ENCODE measurements at places on chromosomes 1 and 21. TPM values are rescaled to one million over a fixed set of nuclear protein-coding genes. Genes with fewer than 3 reads are reported as not detected.

GRCh38 chr21:36985751-36986594 is 19.5 kb upstream of the HLCS start:
- DNase-seq: no peak

- DNase-seq: no peak
Observed at GRCh38 chr1:116352349-116352813, 20.7 kb upstream of the ATP1A1 start.

DNA sequence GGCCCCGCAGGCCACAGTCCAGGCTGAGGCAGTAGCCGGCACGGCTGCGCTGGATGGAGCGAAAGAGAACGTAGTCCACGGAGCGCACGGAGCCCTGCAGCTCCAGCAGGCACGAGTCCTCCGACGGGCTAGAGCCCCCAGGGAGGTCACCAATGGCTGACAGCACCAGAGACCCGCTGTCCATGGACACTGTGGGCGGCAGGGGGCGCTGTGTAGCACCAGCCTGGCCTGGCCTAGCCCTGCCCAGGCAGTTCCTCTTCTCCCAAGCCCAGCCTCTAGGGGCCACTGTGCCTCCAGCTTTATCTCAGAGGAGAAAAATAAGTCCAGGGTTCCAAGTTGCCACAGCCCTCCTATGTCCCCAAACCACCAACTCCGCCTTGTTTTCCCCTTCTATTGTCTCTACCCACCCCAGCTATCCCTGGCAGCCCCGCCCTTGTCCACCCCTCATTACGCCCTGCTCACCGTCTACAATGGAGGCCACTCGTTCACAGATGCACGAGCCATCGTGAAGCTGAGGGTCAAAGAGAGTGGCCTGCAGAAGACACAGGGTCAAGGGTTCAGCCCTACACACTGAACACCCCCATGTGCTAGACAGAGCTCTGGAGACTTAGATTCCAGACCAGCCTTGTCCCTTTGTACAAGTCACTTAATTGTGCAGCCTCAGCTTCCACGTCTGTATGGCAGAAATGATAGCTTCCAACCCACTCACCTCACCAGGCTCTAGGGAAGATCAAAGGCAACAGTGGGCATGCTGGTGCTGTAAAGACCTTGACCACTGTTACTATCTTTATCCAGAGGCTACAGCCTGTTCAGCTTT is 4.4 kb downstream of the ENTREP3 start:
- peak; percentile 97 for DNase-seq

DNA sequence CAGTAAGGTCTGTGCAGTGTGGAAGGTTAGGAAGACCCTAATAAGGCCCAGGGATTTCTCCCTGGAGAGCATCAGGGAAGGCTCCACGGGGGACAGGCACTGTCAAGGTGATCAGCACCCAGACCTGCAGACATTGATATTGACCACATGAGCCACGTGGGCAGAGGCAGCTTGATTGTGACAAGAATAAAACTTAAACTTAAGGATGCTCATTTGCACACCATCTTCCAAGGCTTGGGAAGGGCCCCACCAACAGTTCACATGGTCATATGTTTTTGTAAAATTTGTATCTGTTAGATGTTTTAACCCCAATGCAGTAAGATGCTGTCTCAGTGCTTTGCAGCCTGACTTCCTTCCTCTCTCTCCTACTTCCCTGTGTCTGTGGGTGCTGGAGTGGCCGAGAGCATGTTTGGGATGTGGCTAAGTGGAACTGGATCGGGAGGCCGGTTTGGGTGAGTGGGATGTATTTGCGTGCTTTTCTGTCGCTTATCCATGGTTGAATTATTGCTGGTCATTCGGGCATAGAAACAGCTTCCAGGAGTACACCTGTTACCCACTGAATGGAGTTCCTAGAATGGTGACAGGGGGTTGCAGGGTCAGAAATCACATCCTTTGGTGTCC is 49.8 kb upstream of the OLIG2 start:
- no peak for DNase-seq

- DNase-seq: no peak
Observed at GRCh38 chr1:111140680-111140967, 601 bp downstream of the CEPT1 start.

DNA sequence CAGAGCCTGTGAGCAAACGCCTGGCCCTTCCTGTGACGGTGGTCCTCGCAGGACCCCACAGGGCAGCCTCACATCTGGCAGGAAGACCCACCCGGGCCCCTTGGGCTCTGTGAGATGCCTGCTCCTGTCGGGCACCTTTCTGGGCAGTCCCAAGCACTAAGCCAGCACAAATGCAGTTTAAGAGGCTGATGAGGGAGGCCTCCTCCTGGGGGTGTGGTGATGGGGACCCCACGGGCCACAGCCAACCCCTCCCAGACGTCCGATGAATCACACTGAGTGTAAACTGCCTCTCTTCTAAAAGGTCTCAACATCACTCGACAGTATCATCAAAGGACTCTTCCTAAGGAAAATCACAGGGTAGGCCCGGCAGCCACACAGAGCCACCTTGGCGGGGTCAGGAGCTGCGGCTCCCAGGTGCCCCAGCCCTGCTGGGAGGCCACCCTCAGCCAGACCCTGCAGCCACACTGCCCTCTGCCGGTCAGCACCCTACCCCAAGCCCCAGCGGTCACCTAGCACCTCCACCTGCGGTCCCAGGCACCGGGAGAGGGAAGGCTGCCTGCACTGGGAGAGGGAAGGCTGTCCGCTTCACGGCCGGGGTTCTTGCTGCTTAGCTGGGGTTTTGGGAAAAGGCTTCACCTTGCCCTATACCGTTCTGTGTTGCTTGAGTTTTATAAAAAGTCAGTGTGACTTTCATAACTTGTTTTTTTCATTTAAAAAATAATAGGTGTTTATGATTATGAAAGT is 3.9 kb upstream of the PRKCZ start:
- DNase-seq: peak; percentile 28

- DNase-seq: peak; percentile 9
Observed at GRCh38 chr1:59699227-59699847, 115.4 kb upstream of the HOOK1 start.

The CNIH3 gene
- 1.1 TPM for total RNA-seq

DNA sequence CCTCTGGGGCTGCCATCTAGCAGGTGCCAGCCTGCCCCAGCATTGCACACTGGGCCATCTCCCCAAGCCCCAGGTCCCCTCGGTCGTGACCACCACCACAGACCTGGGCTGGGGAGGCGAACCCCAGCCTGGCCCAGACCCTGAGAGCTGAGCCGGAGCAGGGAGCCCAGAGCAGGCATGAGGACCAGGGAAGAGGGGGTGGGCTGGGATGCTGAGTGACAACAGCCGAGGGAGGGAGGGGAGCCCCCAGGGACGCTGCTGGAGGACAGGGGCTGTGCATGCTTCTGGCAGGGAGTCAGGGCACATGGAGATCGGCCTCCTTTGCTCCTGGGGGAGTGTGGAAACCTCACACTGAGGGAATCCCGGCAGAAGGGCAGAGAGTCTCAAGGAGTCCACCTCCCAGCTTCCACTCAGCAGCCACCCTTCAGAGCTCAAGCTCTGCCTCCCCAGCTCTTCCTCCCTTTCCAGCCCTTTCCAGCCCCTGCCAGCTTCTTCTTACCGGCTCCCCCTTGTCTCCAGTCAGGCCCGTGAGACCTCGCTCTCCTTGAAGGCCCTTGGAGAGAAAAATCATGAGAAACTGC is 23.7 kb upstream of the PEF1 start:
- DNase-seq: no peak

The ALPL gene
- 0.34 TPM for total RNA-seq

- DNase-seq: peak; percentile 83
Observed at GRCh38 chr1:205321162-205321958, at the start of gene NUAK2. NUAK2 (minus strand) TSS chr1:205321745; CDS start chr1:205321628, 117 bp downstream.

DNA sequence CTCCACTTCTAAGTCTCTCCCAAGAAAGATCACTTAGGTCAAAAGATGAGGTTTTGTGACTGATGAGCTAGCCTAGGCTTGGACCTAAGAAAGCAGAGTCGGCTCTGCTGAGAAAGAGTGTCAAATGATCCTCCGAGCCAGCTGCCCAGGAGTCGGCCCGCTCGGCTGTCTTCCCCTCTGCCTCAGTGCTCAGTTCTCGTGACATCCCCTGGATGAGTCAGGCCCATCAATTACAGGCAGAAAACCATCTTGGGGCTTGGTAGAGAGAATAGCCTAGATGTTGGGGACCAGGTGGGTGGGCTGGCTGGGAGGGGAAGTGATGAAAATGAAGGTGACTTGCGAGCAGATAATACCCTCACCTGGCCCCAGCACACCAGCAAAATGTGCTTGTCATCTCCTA is 60.5 kb downstream of the SLC66A1 start:
- no peak for DNase-seq

- no peak for DNase-seq
Observed at GRCh38 chr1:35615440-35615839, 25.9 kb downstream of the PSMB2 start.

DNA sequence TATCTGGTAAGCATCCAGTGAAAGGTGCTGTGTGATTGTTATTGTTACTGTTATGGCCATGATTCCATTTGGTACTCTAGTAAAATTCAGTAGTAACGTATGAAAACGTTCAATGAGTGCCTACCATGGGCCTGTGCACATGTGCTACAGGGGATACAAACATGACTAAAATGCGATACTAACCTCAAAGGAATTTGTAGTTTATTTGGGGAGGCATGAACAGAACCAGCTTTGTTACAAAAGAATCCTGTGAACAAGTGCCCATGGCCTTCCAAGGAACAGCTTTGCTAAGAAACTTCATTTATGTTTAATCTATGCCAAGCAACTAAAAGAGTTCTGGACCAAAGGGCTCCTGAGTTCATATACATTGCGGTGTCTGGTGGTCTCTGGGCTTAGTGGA is 28.7 kb downstream of the PTGFR start:
- DNase-seq: no peak

DNA sequence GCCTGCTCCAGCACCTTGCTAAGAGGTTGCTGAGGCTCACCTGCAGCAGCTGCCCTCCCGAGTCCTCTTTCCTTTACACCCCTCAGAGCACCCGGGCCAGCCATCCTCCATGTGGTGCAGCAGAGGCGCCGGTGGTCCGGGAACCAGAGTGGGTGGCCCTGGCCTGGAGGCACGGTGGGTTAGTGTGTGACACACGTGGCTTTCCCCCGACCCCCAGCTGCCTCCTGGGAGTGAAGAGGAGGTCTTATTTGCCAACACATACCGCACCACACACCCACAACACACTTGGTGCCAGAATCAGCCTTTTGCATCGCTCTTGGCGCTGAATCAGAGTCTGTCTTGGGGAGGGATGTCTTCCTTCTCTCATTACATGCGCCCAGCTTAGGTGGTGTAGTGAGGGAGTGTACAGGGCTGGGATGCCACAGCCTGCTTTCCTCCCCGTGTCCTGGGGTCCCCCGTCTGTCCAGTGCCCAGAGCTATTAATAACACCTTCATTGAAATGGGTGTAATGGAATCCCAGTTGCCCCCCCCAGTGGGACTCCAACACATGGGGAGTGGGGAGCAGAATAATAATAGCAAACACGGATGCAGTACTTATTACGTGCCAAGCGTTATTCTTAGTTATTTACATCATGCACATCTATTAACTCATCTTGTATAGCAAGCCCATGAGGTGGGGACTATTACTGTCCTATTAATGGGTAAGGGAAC is 38.2 kb downstream of the MAPKAPK2 start:
- no peak for DNase-seq

GRCh38 chr1:224852901-224853568 is 76.4 kb upstream of the DNAH14 start:
- no peak for DNase-seq

GRCh38 chr1:211229365-211229759 is 29.8 kb upstream of the RCOR3 start:
- no peak for DNase-seq

GRCh38 chr21:37270576-37271365 is 3.6 kb upstream of the VPS26C start:
- DNase-seq: no peak

DNA sequence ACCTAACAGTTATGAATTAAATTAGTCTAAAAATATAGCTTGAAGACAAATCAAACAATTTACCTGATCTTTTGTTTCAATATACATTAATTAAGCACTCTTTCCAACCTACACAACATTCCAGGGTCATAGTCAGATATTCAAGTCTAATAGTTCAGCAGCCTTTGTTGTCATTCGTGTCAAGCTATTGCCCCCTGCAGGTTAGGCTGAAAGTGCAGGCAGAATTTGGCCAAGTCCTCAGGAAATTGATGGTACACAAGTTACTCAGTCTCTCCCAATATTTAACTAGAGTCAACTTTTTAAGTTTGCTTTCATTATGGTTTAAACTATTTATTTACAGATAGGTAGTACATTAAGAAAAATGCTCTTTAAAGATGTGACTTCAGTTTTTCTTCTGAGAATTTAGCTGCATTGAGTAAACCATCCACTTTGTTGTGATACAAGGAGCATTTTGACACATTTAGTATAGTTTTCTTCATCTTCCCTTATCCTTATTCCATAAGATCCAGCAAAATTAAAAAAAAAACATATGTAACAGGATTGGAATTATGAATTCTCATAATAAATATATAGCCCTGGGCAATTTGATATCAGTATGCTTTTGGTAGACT is 130.3 kb upstream of the DPYD start:
- DNase-seq: peak; percentile 68

DNA sequence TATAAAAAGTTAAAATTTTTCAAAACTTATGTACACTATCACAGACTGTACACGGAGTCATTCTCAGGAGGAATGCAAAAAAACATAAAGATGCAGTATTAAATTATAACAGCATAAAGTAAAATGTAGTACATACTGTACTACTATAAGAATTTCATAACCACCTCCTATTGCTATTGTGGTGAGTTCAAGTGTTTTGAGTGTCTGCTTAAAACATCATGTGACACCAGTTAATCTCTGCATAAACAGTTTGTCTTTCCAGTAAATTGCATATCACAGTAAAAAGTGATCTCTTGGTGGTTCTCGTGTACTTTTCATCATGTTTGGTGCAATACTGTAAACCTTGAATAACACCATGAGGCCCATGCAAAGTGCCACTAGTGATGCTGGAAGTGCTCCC is 45.2 kb downstream of the SDCCAG8 start:
- DNase-seq: no peak

The KCNC4 gene
- 6.4 TPM for total RNA-seq

GRCh38 chr1:25522031-25522655 is 21.3 kb upstream of the LDLRAP1 start:
- DNase-seq: no peak

DNA sequence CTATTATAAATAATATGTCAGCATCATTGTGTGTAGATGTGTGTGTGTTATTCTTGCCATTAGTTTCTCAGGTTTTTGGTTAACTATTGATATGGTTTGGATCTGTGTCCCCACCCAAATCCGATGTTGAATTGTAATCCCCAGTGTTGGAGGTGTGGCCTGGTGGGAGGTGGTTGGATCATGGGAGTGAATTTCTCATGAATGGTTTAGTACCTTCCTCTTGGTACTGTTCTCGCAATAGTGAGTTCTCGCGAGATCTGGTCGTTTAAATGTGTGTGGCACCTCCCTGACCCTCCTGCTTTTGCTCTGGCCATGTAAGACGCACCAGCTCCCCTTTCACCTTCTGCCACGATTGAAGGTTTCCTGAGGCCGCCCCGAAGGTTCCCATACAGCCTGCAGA is 9.6 kb upstream of the POFUT2 start:
- DNase-seq: no peak

The PALMD gene
- not detected for total RNA-seq

GRCh38 chr1:67761091-67761490 is 72.2 kb downstream of the GNG12 start:
- DNase-seq: no peak

The SAMD11 gene
- not detected for total RNA-seq

Data from activated T-cell treated with anti-CD3 and anti-CD28 coated beads, Interleukin-2, amount 50 U/mL, for 4 hours (primary cell).